ENCODE measurements at places on chromosomes 11 and 22. TPM values are rescaled to one million over a fixed set of nuclear protein-coding genes. Genes with fewer than 3 reads are reported as not detected.

DNA sequence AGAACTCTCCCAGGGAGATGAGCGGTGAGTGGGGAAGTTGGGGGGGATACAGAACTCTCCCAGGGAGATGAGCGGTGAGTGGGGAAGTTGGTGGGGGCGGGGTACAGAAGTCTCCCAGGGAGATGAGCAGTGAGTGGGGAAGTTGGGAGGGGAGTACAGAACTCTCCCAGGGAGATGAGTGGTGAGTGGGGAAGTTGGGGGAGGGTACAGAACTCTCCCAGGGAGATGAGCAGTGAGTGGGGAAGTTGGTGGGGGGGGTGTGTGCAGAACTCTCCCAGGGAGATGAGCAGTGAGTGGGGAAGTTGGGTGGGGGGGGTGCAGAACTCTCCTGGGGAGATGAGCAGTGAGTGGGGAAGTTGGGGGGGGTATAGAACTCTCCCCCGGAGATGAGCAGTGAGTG, 186.5 kb downstream of the SHANK2 start:
- no peak for DNase-seq

DNA sequence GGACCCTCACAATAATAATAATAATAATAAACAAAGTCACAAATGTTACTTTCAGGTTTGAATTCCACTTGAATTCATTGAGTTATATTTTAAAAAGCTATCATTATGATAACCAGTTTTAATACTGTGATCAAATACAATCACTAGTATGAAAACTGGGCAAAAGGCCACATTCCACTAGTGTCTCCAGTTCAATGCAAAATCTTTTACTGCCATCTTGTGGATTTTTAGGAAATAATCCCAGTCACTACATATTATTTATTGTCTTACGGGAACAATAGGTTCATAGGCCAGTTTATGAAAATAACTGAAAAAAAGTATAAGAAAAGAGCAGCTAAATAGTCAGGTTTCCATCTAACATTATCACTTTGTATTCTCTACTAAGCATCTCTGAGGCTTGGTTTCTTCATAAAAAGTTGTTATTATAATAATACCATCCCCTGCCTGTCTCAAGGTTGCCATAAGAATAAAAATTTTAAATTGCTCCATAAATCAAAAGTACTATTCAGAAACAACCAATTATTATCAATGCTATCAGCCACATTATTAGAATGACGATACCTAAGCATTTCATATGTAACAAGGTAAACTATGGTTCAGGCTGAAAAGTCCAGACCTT, 533.9 kb upstream of the CCDC90B start:
- DNase-seq = peak; percentile 82

DNA sequence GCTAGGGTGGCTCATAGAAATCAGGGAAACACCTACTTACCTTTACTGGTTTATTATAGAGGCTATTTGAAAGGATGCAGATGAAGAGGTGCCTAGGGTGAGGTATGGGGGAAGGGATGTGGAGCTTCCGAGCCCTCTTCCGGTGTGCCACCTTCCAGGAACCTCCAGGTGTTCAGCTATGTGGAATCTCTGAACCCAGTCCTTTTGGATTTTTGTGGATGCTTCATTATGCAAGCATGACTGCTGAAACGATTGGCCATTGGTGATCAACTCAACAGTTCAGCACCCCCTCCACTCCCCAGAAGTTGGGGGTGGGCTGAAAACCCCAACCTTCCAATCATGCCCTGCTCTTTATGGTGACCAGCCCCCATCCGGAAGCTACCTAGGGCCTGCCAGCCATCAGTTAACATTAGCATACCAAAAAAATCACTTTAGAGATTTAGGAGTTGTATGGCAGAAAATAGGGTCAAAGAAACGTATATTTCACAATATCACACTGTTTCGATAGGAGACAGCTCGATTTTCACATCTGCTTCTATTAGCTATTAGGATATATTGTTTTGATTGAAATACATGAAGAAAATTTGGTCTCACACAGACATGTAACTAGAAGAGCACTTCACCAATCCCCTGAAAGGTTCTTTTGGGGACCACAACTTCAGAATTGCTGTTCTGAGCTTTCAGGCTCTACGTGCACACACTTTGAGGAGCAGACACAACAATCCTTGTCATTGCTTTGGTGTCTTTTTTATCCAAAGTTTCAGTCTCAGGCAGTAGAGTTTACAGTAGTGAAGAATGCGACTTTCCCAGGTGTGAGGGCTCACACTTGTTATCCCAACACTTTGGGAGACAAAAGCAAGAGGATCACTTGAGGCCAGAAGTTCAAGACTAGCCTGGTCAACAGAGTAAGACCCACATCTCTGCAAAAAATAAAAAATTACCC, 3.3 kb upstream of the POLR2G start:
- DNase-seq = no peak

DNA sequence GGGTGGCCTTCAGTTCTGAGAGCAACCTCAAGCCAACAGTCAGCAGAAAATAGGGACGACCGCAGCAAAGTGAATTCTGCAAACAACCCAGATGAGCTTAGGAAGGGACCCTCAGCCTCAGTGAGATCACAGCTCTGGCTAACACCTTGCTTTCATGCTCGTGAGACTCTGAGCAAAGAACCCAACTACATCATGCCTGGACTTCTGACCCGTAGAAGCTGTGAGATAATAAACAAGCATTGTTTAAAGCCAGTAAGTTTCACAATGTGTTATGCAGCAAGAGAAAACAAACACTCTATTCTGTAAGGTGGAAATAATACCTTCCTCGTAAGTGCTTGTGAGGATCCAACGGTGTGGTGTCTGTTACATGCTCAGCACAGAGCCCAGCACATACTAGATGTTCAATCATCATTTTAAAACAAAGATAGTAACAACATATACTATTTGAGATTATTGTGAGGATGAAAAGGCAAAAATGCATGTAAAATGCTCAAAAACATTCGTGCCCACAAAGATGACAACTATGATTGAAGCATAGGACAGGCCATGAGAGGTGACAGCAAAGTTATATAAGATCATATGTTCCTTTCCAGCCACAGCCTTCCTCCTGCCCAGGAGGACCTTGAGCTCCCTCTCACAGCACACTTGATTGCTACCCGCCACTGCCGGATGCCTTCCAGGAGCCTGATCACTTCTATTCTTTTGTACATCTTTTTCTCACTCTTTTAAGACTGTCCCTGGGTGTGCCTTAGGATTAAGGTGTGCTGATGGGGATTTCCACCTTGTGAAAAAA, 433.3 kb downstream of the BUD13 start:
- no peak for DNase-seq

DNA sequence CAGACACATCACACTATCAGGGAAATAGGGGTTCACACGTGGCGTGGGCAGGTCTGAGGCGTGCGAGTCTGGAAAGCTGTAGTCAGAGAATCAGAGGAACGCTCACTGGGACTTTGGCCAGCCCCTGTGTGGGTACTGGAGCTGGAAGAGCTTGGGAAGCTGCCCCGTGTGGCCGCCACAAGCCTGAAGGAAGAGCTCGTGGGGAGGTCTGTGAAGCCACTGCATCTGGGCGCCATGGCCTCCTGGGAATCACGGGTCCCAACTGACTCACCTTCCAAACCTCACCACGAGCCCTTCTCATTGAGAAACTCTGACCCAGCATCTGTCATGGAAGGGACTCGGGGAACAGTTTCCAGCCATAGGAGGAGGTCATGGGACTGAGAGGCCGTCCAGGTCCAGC, 5.9 kb upstream of the MRGPRF start:
- DNase-seq = no peak

DNA sequence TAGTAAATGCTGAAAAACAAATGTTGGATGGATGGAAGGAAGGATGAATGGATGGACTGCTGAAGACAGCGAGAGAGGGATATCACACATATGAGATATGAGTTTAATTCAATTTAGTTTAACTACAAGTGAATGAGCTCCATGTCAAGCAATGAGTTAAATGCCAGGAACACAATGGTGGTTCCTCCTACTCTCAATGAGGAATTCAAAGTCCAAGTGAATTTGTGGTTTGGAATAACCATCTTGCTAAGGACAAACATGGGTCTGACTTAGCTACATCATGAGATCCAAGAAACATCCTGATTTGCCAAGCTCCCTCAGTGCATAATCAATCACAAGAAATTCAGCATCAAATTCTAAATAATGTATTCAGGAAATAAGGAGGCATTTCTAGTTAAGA, 26.1 kb upstream of the PPP2R1B start:
- DNase-seq = no peak

DNA sequence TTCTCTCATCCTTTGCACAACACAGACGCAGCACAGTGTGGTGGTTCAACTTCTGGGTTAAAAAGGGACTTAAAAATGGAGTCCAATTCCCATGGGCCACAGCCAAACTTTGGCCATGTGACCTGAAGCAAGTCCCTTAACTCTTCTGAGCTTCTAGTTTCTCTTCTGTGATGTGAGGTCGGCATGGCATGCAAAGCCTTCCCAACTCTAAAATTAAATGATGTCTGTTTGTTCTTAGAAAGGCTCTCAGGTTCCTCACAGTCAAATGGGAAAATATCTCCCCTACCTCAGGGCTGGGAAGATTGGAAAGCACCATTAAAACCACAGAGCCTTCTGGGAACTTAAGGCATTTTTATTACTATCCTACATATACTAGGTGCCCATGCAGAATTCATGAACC, 38.8 kb downstream of the LGR4 start:
- no peak for DNase-seq

The PRG3 gene
- total RNA-seq = not detected

The STK33 gene
- 11.9 TPM for total RNA-seq

DNA sequence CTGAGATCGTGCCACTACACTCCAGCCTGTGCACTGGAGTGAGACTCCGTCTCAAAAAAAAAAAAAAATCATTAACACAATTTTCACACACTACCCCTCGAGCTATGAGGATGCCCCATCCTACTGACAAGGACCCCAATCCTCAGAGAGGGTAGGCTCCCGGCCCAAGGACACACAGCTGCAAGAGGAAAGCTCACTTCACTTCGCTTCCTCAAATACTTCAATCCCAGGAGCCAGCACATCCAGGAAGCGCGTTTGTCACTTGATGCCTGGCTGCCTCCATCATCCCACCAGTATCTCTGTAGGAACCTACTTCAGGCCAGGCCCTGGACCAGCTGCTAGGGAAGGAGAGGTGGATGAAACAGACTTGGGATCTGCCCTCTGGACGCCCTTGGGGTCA, 144.0 kb downstream of the CRYBB2 start:
- DNase-seq = no peak

The FJX1 gene
- 7.9 TPM for total RNA-seq

- no peak for DNase-seq
Observed at GRCh38 chr11:12159351-12160099, 49.1 kb downstream of the MICAL2 start.

- no peak for DNase-seq
Observed at GRCh38 chr11:88535916-88536547, 198.5 kb upstream of the CTSC start.

DNA sequence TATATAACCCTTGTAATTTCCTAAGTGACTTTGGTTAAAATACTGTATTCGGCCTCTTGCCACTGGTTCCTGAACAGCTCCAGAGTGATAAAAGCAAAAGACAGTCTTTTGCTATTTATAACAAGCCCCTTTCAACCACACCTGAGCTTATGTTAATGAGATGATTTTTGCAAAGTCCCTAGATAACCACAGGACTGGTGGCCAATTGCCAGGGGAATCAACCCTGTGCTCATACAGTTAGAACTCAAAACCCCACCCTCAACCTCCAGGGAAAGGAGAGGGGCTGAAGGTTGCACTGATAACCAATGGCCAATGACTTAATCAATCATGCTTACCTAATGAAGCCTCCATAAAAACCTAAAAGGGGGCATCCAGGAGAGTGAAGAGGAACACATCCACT, 77.9 kb downstream of the SIK3 start:
- no peak for DNase-seq

GRCh38 chr11:109350091-109350490, 71.9 kb upstream of the C11orf87 start:
- no peak for DNase-seq

The PHF5A gene
- 34.0 TPM for total RNA-seq

The ILK gene
- 170 TPM for total RNA-seq

The OR51B2 gene
- not detected for total RNA-seq

- DNase-seq = no peak
Observed at GRCh38 chr11:123696183-123696582, 41.8 kb upstream of the SCN3B start.

The LMNTD2 gene
- 8.0 TPM for total RNA-seq

- DNase-seq = no peak
Observed at GRCh38 chr22:46251266-46251665, 1.2 kb upstream of the CDPF1 start.

DNA sequence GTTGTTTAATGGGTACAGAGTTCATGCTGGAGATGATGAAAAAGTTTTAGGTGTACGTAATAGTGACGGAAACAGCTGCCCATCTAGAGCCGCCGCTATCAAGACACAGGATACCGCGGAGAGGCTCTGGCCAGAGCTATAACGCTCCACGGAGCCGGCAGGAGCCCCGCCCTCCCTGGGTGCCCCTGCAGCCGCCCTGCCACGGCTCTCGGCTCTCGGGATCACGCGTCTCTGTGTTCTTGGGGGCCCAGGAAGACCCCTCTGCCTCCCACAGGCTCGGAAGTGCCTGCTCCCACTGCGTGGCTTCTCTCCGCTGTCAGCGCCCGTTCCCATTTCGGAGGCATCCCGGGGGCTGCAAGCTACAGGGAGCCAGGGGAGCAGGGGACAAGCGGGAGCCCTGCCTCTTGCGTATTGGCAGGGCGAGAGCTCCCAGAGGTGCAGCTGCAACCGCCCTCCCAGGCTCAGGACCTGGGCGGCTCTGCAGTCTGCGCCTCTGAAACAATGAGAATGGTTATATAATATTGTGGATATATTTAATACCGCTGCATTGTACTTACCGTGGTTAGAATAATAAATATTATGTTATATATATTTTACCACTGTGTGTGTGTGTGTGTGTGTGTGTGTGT, 13.7 kb downstream of the GLYATL2 start:
- DNase-seq = peak; percentile 9

The GRAP2 gene
- 9.7 TPM for total RNA-seq

DNA sequence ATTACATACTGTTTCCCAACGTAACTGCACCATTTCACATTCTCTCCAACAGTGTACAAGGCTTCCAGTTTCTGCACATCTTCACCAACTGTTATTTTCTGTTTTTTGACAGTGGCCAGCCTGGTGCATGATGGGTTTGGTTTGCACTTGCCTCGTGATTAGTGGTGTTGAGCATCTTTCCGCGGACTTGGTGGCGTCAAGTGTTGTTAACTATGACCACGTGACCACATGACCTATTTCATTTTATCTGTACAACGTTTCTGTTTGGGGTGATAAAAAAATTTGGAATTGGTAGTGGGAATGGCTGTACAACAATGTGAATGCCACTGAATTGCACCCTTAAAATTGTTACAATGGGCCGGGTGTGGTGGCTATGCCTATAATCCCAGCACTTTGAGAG, 2.5 kb upstream of the YPEL1 start:
- no peak for DNase-seq

DNA sequence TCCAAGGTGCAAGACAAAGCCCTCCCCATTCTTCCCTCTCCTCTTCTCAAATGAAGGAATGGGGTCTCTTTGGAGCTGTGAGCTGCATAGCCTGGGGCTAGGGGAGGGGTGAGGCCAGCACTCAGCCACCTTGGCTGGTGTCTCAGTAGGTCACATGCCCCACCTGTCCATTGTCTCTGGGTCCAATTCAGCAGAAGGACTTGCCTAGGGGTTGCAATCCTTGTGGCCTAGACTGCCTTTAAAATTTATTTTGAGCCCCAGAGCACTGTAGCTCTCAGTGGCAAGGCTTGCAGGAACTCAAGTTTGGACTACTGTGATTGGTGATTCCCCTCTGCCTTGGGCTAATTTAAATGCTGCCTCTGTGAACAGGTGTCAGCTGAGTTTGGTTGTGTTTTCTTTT, 336.7 kb downstream of the DDX10 start:
- no peak for DNase-seq

The PANX3 gene
- not detected for total RNA-seq

The SERHL2 gene
- total RNA-seq = 3.1 TPM

The DNAJB7 gene
- total RNA-seq = not detected

Data from kidney (tissue), 22 donors.